ENCODE measurements at places on chromosomes 16 and 17. TPM values are rescaled to one million over a fixed set of nuclear protein-coding genes. Genes with fewer than 3 reads are reported as not detected.

DLX3 gene
- total RNA-seq = not detected

MT1A gene
- total RNA-seq = not detected

KRTAP1-1 gene
- total RNA-seq = not detected

C17orf113 gene
- 0.67 TPM for total RNA-seq

CRISPLD2 gene
- 142 TPM for total RNA-seq

KATNIP gene
- 32.7 TPM for total RNA-seq

CPHXL2 gene
- total RNA-seq = not detected

MYADML2 gene
- not detected for total RNA-seq

AURKB gene
- 2.4 TPM for total RNA-seq

CDRT15L2 gene
- not detected for total RNA-seq

HS3ST2 gene
- not detected for total RNA-seq

ANKFN1 gene
- total RNA-seq = 0.19 TPM

PPY gene
- total RNA-seq = not detected

HOXB7 gene
- total RNA-seq = 2.5 TPM

PIPOX gene
- 6.1 TPM for total RNA-seq

PRAC2 gene
- total RNA-seq = not detected

EPOP gene
- total RNA-seq = 2.2 TPM

TOM1L1 gene
- total RNA-seq = 14.3 TPM

ALOX15 gene
- total RNA-seq = 0.79 TPM

CDC6 gene
- total RNA-seq = 5.7 TPM

KRT33B gene
- total RNA-seq = not detected

NEUROD2 gene
- total RNA-seq = not detected

Data from spleen (tissue), 13 donors.